ENCODE measurements at places on chromosomes 7 and 10. TPM values are rescaled to one million over a fixed set of nuclear protein-coding genes. Genes with fewer than 3 reads are reported as not detected.

DNA sequence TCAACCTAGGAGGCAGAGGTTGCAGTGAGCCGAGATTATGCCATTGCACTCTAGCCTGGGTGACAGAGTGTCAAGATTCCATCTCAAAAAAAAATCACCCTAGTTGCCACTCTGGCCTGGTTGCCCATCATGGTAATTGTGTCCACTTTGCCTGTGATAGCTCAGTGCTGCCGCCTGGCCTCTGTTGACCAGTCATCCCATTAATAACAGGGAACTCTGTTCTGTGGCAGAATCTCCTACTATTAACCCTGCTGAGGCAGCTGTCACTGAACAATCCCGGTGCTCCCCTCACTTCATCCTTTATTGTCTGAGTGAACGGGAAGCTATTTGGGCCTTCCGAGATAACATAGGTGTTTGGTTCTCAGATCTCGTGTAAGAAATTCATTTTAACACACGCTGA is 14.6 kb downstream of the ZNF3 start:
- H3K36me3 ChIP-seq = peaks cover 40% of the 10 kb centered on the region
- no peak overlapping the region for H3K27ac ChIP-seq
- no peaks in the 10 kb centered on the region for H3K27me3 ChIP-seq
- no peak overlapping the region for H3K4me3 ChIP-seq

The RARRES2 gene
- total RNA-seq = 76.4 TPM

- no peak for DNase-seq
- H3K27ac ChIP-seq = no peak overlapping the region
- H3K27me3 ChIP-seq = no peaks in the 10 kb centered on the region
- no peaks in the 10 kb centered on the region for H3K36me3 ChIP-seq
- H3K4me3 ChIP-seq = no peak overlapping the region
These were observed 18.1 kb upstream of the DPYSL4 start for GRCh38 chr10:132168571-132169030.

The CYP2C8 gene
- total RNA-seq = not detected

GRCh38 chr7:83851551-83851950 is 202.6 kb upstream of the SEMA3E start:
- no peaks in the 10 kb centered on the region for H3K4me1 ChIP-seq
- no peak overlapping the region for H3K4me3 ChIP-seq
- no peaks in the 10 kb centered on the region for H3K27me3 ChIP-seq
- H3K36me3 ChIP-seq = no peaks in the 10 kb centered on the region
- H3K27ac ChIP-seq = no peak overlapping the region

GRCh38 chr10:86850481-86850880 is 94.1 kb downstream of the BMPR1A start:
- no peak overlapping the region for H3K4me3 ChIP-seq
- H3K36me3 ChIP-seq = no peaks in the 10 kb centered on the region
- no peaks in the 10 kb centered on the region for H3K27me3 ChIP-seq
- no peak overlapping the region for H3K27ac ChIP-seq

Measured in thoracic aorta (tissue), 2 donors.